ENCODE measurements at places on chromosomes 2 and 18.

DNA sequence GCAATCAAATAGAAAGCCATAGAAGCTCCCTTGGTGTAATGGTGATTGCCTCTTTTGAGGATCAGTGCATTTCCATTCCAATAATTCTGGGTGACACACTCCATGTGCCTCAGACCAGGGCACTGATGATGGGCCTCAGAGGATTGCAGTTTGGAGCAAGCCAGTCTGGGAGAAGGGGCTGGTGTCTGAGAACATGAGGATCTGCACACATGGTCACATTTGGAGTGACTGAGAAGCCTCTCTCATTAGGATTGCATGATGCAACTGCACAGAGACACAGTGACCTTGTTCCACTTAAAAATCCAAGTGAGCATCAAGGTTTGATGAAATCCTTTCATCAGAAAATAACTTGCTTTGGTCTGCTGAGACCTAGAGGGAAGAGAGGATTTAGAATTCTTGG lies 216.4 kb downstream of the ANKRD30B start:
- DNase-seq, result no peak

- DNase-seq, result no peak
Observed at GRCh38 chr18:31490387-31490786, 7.6 kb upstream of the DSG2 start.

DNA sequence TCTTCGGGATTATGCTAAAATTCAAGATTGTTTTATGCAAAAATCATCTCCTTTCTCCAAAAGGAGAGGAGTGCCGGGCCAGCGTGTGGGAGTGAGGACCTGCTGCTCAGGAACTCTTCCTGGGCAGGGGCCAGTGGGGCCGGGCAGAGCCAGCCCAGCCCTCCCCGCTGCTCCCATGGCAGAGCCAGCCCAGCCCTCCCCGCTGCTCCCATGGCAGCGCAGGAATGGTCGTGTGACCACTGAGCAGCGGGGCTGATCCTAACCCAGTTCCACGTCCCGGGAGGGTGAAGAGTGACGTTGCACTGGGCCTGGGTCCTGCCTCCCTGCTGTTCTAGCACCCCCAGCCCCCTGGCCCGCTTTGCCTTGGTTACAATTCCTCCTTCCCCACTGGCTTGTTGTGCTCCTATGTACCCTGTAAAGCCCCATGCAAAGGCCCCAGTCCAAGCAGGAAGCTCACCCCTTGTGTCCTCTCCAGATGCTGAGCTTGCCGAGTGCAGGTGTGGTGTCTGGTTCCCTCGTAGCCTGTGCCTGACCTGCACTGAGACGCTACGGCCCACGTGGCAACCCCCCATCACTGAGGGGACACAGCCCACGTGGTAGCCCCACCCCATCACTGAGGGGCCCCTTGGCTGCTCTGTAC lies 11.4 kb upstream of the NEU4 start:
- no peak for DNase-seq

- DNase-seq, result no peak
Observed at GRCh38 chr2:25315316-25315680, 26.4 kb downstream of the DNMT3A start.

GRCh38 chr18:6363216-6363615 lies 51.5 kb downstream of the L3MBTL4 start:
- DNase-seq, result no peak

DNA sequence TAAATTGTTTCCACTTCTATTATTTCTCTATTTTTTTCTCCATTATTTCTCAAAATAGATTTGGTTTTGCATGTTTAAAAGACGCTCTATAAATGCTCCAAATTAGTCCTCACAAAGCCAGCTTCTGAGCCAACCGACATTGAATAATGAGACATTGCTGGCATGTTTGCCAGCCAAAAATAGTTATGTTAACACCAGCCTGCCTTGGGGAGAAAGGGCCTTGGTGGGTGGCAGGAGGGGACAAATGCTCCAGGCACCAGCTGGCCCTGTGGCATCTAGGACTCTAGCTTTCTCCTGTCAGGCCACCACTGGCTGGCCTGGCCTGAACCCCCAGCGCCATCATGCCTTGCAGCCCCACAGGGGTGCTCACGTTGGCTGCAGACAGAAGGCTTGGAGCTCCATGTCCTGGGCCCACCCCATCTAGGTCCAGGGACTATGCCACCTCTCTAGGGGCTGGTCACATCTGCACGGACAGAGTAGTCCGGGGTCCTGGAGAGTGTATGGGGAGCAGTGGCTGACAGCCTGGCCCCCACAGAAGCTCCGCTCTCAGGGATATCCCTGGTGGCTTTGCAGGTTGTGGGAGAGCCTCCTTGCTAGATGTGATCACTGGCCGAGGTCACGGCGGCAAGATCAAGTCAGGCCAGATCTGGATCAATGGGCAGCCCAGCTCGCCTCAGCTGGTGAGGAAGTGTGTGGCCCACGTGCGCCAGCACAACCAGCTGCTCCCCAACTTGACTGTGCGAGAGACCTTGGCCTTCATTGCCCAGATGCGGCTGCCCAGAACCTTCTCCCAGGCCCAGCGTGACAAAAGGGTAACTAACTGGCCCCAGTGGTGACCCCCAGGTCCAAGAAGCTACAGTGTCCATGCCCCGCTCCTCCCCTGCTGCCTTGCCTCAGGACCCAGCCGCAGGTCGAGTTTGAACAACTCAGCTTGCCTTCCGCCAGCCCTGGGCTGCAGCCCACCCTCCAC lies 12.5 kb downstream of the ABCG8 start:
- no peak for DNase-seq

GRCh38 chr2:154698721-154699574 lies 453 bp downstream of the KCNJ3 start:
- no peak for DNase-seq
